Activated CD4-positive, alpha-beta T cell treated with anti-CD3 and anti-CD28 coated beads, Interleukin-2, amount 10 ng/mL, durations not matched to agents 24 days and 14 days (primary cell): ENCODE measurements at places on chromosomes 16 and 17. TPM values are rescaled to one million over a fixed set of nuclear protein-coding genes. Genes with fewer than 3 reads are reported as not detected.
A peak's percentile ranks its signal among the peaks of the same experiment; 100 is the strongest.

The HBZ gene
- total RNA-seq: not detected in 2 replicates

GRCh38 chr16:17470182-17470907 is 415 bp downstream of the XYLT1 start:
- DNase-seq: peak; percentile 80

GRCh38 chr17:70905796-70906195 is 736.5 kb downstream of the KCNJ2 start:
- DNase-seq: no peak

GRCh38 chr16:13594823-13595222 is 325.1 kb upstream of the ERCC4 start:
- no peak for DNase-seq

GRCh38 chr17:18141210-18141803 is 32.8 kb downstream of the MYO15A start:
- DNase-seq: peak; percentile 84
